ENCODE measurements at places on chromosomes 5 and 9.
A peak's percentile ranks its signal among the peaks of the same experiment; 100 is the strongest.

DNA sequence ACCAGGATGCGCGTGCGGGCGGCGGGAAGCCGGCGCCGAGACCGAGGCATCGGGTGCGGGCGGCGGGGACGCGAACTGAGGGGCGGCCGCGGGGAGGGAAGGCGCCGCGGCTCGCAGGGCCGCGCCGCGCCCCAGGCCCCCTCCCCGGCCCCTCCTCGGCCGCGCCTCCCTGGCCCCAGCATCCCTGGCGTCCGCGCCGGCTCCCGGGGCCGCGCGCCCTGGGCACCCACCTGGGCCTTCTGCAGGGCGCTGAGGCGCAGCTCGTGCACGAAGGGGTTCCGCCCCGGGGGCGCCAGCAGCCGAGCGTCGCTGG lies 324 bp downstream of the LPCAT1 start:
- no peak for DNase-seq

GRCh38 chr9:37746448-37747270 lies 6.9 kb upstream of the TRMT10B start:
- DNase-seq: no peak

- no peak for DNase-seq
Measured at GRCh38 chr5:171427318-171428167, 8.1 kb downstream of the FGF18 start.

DNA sequence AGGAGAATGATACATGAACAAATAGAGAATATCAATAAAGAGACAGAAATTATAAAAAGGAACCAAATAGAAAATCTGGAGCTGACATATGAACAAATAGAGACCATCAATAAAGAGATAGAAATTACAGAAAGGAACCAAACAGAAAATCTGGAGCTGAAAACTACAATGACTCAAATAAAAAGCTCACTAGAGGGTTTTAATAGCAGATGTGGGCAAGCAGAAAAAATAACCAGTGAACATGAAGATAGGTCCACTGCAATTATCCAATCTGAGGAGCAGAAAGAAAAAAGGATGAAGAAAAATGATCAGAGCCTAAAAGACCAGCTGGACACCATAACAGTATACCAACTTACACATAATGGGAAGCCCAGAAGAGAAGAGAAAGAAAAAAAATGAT lies 353.7 kb downstream of the ARL15 start:
- no peak for DNase-seq

GRCh38 chr5:39076757-39077728 lies 2.8 kb upstream of the RICTOR start:
- DNase-seq: no peak

DNA sequence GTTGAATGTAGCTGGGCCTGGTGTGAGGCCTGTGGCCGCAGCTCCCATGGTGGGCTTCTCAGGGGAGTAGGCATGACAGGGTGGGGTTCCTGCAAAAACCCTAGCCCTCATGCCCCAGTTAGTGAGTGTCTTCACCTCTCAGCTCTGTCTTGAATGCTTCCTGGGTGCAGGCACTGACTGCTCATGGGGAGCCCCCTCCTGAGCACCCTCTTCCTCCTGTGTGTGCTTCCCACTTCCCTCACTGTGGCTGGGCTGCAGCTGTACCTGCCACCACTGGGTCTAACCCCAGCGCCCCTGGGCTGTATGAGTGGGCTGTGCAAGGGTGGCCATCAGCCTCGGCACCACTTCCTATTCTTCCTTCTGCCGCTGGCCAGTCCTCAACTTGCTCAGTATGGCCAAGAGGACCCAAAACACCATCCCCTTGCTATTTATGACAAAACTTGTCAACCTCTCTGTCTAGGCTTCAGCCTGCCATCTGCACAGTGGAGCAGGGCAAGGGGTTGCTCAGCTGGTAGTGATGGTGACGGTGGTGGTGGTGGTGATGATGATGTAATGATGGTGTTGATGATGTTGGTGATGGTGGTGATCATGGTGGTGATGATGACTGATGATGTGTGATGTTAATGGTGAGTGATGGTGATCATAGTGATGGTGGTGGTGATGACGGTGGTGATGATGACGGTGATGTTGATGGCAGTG lies 67.5 kb downstream of the RXRA start:
- no peak for DNase-seq

- no peak for DNase-seq
Measured at GRCh38 chr9:98532574-98532973, 176.2 kb downstream of the GABBR2 start.

GRCh38 chr5:36152324-36153297 lies 700 bp downstream of the SKP2 start:
- DNase-seq: no peak

DNA sequence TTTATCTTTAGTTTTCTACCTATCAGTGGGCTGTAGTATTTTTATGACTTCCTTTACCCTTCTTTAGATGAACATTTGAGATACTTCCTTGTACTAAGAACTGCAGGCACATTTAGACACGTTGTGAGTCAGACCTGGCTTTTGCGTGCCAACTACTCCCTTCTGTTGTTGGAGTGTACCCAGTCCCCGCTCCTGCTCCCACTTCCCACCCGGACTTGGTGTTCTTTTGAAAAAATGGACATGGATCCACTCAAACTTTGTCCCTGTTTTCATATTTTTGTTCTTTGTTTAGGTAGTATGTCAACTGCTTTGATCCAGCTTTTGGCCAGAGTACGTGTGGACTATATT lies 60.7 kb downstream of the PARP8 start:
- no peak for DNase-seq

DNA sequence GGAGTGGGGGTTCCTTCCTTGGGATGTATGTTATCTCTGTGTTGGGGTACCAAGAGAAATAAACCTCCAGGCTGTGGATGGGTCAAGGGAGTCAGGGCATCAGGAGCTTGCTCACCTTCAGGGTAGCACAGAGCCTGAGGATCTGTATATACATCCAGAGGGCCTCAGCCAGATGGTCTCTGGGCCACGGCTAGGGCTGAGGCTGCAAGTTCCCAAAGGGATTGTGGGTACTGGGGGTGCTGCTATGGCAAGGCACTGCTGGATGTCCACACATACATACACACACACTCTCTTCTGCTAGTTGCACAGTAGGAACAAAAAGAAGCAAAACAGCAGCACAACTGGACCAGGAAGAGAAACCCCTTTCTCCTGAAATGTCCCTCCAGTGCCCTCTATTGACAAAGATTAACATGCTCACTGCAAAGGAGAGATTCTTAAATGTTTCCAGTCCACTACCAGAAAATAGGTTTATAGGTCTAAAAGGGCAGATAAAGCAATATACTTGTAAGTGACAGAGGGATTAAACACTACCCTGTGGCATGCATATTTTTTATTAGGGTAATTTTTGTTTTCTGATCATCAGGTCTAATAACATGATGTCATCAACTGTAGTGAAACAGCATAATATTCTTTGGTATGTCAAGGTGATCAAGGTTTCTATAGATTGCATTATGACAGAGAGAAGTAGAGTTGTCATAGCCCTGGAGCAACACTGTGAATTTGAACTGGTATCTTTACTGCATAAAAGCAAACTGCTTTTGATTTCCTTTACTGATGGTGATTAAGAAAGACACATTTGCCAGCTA lies 56.3 kb upstream of the KCNN2 start:
- DNase-seq: peak; percentile 27

- peak; percentile 16 for DNase-seq
Measured at GRCh38 chr9:126956917-126957686, 42.5 kb downstream of the RALGPS1 start.

Data from fibroblast of the conjunctiva (primary cell).